ENCODE measurements at places on chromosomes 11 and 22. TPM values are rescaled to one million over a fixed set of nuclear protein-coding genes. Genes with fewer than 3 reads are reported as not detected.

Gene FXYD2
- 9,664 TPM for polyA plus RNA-seq

Gene C22orf42
- polyA plus RNA-seq: not detected

Gene OR52I2
- polyA plus RNA-seq: not detected

Gene SLC29A2
- polyA plus RNA-seq: 17.5 TPM

Gene FAM180B
- polyA plus RNA-seq: not detected
